Right cardiac atrium (tissue), 5 donors: ENCODE measurements at places on chromosomes 7 and 10.
A peak's percentile ranks its signal among the peaks of the same experiment; 100 is the strongest.

DNA sequence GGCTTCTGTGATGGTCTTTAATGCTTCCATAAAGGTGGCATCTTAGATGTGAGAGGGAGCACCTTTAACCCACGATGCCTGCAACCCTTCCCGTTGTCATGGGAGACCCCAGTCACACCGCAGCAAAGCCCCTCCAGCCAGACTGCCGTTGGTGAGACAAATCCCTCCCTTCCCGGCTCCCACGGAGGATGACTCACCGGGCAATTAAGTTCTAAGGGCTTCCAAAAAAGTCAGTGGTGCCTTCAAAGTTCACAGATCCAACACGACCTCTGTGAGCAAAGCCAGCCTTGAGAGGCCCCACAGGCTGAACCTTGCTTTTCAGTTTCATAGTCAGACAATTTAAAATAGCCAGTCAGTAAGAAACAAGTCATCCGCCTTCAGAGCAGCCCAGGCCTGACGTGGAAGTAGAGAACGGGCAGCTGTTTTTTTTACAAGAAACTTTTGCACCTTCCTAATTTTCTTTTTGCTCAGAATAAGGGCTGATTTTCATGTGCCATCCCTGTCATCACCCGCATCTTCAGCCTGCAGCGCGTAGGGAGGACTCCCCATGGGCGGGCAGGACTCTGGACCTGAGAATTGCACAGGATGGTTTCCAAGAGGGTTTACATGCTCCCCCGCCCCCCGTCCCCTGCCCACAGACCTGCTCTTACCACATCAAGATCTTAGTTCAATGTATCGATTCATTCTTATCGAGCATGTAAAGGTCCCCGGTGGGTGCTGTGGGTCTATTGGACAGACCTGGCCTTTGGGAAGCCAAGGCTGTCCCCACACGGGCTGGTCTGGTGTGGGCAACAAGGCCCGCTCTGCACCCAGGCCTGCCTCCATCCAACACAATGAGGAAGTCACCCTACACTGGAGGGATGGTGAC lies 333.9 kb downstream of the DNAJB6 start:
- DNase-seq: no peak

DNA sequence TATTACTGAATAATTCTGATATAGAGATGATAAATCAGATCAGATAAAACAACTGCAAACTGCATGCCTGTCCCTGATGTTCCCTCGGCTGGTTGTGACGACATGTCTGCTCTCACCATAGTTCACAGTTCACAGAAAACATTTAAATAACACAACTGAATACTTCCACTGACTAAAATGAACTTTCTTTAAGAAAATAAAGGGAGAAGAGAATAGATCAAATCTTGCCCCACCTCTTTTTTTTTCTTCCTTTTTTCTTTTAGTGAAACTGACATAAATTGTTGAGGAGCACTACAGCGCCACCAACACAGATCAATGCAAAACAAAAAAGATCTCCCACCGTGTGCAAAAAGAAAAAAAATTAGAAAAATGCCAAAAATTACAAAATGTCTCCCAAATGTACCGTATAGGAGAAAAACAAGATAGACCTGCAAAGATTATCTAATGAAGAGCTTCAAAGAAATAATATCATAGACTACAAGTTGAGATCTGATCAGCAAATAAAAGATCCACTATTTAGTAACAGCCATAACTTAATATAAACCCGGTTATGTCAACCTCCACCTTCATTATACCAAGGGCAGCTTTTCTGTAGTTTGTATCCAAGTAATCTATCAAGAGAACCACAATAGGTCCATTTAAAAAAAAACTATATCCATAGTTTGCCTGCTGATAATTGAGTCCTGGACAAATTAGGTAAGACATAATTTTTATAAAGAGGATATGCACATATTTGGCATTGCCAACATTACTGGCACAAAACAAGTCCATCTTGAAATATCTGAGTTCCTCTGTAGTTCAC lies 30.7 kb upstream of the EPC1 start:
- DNase-seq: peak; percentile 25

GRCh38 chr10:94344522-94345122 lies 18.1 kb downstream of the NOC3L start:
- no peak for DNase-seq

DNA sequence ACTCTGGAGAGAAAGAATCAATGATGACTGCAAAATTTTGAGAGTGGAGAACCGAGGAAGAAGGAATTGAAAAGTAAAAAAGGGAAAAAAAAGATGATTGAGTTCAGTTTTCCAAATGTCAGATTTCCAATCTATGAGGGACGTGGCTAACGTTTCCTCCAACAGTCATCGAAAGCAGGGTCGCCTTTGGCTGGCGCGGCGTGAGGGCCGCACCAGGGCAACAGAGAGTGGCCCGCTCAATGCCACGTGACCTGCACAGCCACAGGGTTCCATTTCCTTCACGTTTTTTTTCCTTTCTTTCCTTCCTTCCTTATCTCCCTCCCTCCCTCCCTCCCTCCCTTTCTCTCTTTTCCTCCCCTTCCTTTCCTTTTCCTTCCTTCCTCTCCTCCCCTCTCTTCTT lies 101.9 kb downstream of the WDR37 start:
- no peak for DNase-seq

GRCh38 chr7:143012001-143012400 lies 14.9 kb downstream of the OR9A2 start:
- no peak for DNase-seq

DNA sequence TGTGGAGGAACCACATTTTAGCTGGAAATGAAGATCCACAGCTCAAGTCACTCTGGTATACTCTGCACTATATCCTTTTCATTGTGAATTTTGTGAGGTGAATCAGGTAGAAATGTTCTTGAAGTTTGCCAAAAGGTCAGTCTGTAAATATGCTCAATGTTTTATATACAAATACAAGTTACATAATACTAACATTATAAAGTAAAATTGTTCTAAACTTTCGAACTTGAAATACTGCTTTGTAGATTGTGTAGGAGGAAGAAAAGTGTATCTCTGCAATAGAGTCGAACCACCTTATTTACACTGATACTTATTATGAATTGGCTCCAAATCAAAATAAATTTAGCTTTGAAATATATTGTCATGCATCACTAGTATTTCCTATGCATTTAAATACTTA lies 7.0 kb downstream of the MIOS start:
- DNase-seq: no peak

DNA sequence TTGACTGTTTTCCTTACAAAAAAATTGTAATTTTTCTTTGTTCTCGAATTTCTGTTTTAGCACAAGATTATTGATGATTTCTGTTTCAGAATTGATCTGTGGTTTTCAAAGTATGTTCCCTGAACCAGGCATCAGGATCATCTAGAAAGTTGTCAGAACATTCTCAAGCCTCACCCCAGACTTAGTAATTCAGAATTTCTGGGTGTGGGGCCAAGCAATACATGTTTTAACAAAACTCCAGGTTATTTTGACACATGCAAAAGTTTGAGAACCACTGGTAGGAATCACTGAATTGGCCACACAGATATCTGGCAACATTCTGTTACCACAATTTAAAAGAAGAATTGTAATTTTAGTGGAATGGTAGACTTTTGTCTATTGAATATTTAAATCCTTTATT lies 1173.9 kb upstream of the LRRTM3 start:
- no peak for DNase-seq

GRCh38 chr7:124059375-124059774 lies 26.5 kb upstream of the TMEM229A start:
- no peak for DNase-seq

DNA sequence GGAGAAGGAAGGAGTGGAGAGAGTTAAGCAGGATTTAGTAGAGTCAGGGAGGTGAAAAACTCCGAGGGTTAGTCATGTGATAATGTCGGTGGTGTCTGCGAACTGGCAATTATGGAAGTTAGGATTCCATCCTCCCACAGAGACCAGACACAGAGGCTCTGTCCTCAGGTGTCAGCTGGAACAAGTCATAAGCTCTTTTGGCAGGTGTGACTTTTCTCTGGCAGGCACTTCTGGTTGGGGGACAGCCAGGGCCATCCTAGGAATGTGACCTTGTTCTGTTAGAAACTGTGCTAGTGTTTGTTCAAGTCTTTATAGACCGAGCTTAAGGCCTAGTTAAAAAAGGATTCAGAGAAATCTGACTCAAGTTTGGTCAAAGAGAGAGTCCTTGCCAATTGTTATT lies 371.0 kb downstream of the DPP6 start:
- no peak for DNase-seq

- DNase-seq: no peak
Observed at GRCh38 chr7:50208378-50208982, 96.0 kb upstream of the IKZF1 start.

DNA sequence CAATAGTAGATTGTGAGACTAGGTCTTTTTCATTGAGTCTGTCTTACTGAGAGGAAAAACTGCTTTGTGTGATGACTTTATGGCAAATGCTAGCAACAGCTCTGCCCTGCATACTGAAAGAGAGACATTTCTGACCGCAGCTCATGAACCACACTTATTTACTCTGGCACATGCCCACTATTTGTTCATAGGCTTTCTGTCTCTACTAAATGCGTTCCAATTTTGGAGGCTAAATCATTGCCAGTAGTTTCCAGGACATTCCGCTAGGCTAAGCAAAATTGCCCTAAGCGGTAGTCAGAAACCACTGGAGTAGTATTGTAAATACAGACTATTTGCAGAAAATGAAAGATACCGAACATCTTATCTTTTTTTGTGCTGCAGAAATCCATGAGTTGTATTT lies 55.6 kb upstream of the DLX6 start:
- DNase-seq: no peak

DNA sequence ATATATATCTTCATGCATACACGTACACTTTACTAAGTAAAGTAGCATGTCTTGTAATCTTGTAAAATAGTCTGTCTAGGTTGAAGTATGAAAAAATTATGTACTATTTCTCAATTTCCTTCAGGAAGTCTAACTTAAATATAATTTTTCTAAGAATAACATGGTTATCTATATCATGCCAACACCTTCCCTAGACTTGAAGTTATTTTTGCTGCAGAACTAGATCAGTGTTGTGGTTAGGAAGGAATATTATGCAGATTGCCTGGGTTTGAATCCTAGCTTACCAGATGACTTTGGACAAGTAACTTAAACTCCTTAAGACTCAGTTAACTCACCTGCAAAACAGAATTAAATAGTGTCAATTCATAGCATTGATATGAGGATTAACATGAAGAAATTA lies 142.2 kb upstream of the SEMA3A start:
- DNase-seq: no peak

DNA sequence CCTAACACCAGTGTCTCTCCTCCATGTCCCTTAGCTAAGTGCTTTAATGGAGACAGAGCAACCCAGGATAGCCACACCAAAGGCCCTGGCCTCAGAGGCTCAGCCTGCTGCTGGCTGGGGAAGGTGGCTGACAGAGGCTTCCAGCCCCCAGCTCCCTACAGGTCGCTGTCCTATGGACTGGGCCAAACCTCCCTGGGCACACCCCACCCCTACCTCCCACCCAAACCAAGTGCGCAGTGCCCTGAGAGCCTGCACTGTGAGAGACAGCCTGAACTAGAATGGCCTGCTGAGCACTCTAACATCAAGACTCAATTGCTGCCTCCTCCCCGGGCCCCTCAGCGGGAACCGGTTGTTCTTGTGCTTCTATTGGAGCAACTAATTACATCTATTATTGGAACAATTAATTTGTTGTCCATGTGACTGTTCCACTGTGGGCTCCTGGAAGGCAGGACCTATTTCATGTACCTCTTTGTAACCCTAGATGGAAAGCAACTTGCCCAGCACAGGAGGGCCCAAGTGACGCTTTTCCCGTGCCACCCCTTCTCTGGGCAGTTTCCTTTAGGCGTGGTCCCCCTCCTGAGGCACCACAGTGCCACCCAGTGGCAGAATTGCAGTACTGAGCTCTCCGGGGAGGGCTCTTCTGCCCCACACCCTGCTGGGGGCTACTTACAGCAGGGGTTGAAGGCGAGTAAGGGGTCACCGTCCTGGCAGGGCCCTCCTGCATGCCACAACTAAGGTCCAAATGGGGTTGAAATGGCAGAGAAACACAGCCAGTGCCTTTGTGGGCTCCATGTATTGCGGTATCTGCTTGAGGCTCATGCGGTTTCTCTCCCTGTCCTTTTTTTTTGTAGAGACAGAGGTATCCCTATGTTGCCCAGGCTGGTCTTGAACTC lies 63.7 kb upstream of the WAPL start:
- peak; percentile 87 for DNase-seq

DNA sequence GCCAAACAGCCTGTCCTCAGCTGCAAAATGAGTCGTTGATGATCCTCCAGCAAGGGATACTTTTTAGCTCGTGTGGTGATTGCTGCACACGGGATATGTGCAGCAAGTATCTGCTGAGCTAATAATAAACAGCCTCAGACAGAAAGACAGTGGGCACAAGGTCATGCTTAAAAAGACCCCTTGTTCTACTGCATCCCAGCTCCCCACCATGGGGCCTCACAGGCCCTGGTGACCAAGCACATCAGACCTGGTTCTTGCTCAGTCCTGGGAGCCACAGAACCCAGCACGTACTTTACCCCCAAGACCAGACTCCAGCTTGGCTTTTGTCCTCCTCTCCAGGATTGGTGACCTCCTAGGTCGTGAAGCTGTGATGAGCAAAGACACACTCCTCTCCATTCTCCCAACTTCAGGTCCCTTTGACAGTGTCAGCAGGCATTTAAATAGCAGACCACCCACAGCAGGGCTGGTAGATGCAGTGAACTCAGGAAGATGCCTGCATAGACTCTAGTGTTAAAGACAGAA lies 50.5 kb downstream of the EGFR start:
- no peak for DNase-seq

GRCh38 chr10:97714401-97715258 lies 1.1 kb downstream of the MARVELD1 start:
- DNase-seq: peak; percentile 94

DNA sequence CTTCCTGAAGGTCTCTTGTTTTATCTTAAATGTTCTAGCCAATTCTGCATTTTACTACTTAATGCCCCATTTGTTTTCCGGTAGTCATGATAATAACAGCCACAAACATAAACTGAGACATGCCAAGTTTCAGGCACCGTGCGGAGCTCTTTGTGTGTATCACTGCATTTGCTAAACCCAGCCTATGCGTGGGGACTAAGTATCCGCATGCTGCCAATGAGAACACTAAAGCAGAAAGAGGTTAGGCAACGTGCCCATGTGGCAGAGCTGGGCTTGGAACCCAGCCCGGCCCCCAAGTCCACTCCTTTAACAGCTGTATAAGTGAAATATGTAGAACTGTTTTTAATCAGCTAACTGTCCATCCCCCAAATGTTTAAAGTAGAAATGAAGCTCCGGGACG lies 54.1 kb downstream of the SLIT1 start:
- DNase-seq: no peak

DNA sequence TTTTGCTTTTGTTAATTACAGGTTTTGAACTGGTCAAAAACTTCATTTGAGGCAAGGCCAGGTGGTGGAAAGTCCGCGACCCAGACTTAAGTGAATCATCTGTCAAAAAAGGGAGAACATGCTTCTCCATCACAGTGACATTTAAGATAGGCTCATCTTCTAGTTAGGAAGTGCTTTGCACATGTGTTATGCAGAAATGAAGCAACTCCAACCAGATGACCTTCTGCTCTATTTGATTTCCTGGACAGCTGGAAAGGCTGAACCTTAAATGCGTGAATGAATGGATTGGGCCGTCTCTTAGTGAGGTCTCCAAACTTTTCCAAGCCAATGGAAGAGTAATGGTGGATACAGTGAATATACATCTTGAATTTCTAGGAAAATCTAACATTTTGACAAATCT lies 101.6 kb upstream of the FAM13C start:
- no peak for DNase-seq
